ENCODE measurements at places on chromosomes 7 and 10. TPM values are rescaled to one million over a fixed set of nuclear protein-coding genes. Genes with fewer than 3 reads are reported as not detected.
A peak's percentile ranks its signal among the peaks of the same experiment; 100 is the strongest.

Gene NEUROD6
- total RNA-seq: not detected

Gene PAX2
- total RNA-seq: 21.3 TPM

Gene TMEM130
- not detected for total RNA-seq

DNA sequence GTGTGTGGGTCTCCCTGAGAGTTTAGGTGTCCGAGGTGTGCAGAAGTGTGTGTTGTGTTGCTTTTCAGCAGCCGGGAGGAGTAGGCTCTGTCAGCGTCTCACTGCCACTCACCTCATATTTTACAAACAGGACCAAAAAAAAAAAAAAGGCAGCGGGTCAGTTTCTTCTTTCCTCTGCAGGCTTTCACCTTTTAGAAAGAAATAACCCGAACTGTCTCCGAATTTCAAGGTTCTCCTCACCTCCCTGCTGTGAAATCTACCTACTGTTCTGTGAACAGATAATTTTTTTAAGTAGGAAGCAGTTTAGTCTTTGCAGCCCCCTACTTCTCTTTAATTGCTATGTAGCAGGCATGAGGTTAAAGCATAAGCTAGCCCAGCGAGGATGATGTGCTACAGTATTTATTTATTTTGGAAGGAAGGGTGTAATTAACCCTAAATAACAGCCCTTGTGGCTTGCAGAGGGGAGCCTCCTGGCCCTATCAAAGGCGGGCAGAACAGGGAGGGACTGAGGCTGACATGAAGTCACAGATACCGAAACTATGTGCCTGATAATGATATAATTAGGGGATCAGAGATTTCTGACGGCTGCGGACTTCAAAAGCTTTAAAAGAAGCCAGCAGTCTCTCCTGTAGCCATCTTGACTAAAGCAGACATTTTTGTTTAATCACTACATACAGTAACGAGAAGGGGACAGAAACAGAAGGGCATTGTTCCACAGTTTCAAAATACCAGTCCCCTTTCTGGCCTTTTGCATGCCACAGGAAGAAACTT, 1.6 kb downstream of the BAMBI start:
- peak overlapping the region; percentile 85 for H3K27ac ChIP-seq
- no peaks in the 10 kb centered on the region for H3K4me1 ChIP-seq
- H3K27me3 ChIP-seq: no peaks in the 10 kb centered on the region
- DNase-seq: no peak
- no peaks in the 10 kb centered on the region for H3K36me3 ChIP-seq

GRCh38 chr10:81019029-81019890, 481.6 kb downstream of the SH2D4B start:
- H3K27ac ChIP-seq: no peak overlapping the region
- no peak for DNase-seq
- no peaks in the 10 kb centered on the region for H3K36me3 ChIP-seq
- H3K4me3 ChIP-seq: no peak overlapping the region
- no peaks in the 10 kb centered on the region for H3K4me1 ChIP-seq

DNA sequence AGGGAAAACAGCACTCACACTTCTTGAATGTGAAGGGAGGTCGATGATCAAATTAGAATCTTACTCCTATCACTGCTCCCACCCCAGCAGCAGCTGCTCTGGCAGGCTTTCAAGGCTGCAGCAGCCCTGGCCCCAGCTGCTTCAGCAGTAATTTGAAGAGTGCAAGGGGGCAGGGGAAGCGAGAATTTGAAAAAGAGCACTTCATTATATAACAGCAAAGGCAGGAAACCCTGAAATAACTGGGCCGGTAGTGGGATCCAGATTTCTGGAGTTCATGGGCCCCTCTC, 44.9 kb downstream of the MYPN start:
- H3K27ac ChIP-seq: no peak overlapping the region
- H3K4me1 ChIP-seq: no peaks in the 10 kb centered on the region
- no peak overlapping the region for H3K4me3 ChIP-seq
- H3K27me3 ChIP-seq: no peaks in the 10 kb centered on the region

GRCh38 chr7:74083928-74084721, 521 bp downstream of the LIMK1 start:
- H3K36me3 ChIP-seq: no peaks in the 10 kb centered on the region
- peak; percentile 48 for DNase-seq
- no peaks in the 10 kb centered on the region for H3K27me3 ChIP-seq

- no peaks in the 10 kb centered on the region for H3K27me3 ChIP-seq
- H3K4me3 ChIP-seq: no peak overlapping the region
- no peaks in the 10 kb centered on the region for H3K4me1 ChIP-seq
- no peak overlapping the region for H3K27ac ChIP-seq
- no peak for DNase-seq
Observed at GRCh38 chr10:80988755-80989154, 451.1 kb downstream of the SH2D4B start.

GRCh38 chr7:40887099-40887498, 752.3 kb downstream of the SUGCT start:
- H3K27me3 ChIP-seq: no peaks in the 10 kb centered on the region
- H3K4me3 ChIP-seq: no peak overlapping the region
- H3K4me1 ChIP-seq: no peaks in the 10 kb centered on the region

GRCh38 chr10:29096303-29096824, 192.5 kb upstream of the LYZL1 start:
- H3K27ac ChIP-seq: no peak overlapping the region
- no peak for DNase-seq
- no peak overlapping the region for H3K4me3 ChIP-seq
- no peaks in the 10 kb centered on the region for H3K27me3 ChIP-seq
- no peaks in the 10 kb centered on the region for H3K4me1 ChIP-seq

DNA sequence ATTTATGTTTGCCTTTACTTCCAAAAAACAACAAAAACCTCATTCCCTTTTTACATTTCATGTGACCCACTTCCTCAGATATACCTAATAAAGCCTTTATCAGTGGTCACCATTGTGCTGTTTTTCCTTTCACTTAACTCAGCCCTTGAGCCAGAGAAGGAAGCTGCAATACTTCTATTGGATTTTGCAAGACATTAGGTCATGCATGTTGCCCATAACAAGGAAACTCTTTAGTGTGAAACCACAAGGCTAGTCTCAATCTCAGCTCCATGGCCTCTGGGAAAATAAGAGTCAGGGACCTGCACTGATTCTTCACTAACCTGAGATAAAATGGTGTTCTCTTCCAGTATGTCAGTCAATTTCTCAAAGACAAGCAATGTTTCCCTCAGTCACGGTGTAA, 27.8 kb downstream of the STEAP4 start:
- no peaks in the 10 kb centered on the region for H3K36me3 ChIP-seq
- no peak overlapping the region for H3K4me3 ChIP-seq
- no peak overlapping the region for H3K27ac ChIP-seq

DNA sequence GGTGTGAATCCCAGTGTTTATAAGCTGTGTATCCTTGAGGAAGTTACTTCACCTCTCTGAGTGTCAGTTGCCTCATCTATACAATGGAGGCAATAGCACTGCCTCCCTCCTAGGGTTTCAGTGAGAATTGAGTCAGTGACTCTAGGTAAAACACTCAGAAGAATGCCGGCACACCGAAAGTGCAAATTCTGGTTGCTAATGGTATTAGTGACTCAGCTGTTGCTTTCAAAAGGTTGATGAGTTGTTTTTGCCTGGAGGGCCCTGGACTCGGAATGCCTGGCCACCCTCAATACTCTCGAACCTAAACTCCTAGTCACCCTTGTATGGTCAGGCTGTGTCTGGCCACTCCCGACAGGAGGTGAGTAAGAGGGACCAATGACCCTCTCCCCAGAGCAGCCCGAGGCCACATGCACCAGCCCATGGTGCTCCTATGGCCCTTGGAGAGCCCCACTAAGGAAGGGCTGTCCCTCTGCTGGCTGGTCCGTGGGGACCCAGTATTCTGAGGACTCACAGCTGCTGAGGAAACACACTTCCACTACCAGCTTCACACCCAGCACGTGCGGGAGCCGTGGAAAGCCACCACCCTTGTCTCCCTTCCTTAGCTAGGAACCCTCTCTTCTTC, 60.2 kb downstream of the CALML3 start:
- no peaks in the 10 kb centered on the region for H3K36me3 ChIP-seq
- no peak overlapping the region for H3K4me3 ChIP-seq
- no peaks in the 10 kb centered on the region for H3K27me3 ChIP-seq
- H3K27ac ChIP-seq: no peak overlapping the region

- H3K36me3 ChIP-seq: no peaks in the 10 kb centered on the region
- H3K27ac ChIP-seq: no peak overlapping the region
- H3K27me3 ChIP-seq: no peaks in the 10 kb centered on the region
- H3K4me3 ChIP-seq: no peak overlapping the region
- DNase-seq: no peak
Observed at GRCh38 chr10:15712883-15713282, 6.8 kb downstream of the ITGA8 start.

All from uterus (tissue), 4 donors.